ENCODE measurements at places on chromosomes 1 and 21. TPM values are rescaled to one million over a fixed set of nuclear protein-coding genes. Genes with fewer than 3 reads are reported as not detected.

DNA sequence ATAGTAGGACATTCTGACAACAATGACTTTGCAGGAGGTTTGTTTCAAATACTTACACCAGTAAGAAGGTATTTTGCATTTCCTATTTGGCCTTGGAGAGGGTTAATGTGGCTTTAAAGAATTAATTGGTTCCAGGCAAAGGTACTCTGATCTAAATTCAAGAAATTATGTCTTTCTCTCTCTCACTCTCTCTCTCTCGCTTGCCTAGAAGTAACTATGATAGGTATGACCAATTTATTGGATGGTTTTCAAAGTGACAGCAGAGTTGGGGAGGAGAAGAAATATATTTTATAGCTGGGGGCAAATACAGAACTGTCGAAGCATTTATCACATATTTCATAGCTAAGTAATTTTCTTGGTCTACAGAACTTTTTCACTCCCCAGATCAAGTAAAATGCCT, 116.0 kb downstream of the ATP6V1G3 start:
- no peak overlapping the region for H3K27ac ChIP-seq
- no peak for DNase-seq
- no peaks in the 10 kb centered on the region for H3K36me3 ChIP-seq
- no peaks in the 10 kb centered on the region for H3K4me1 ChIP-seq

- no peaks in the 10 kb centered on the region for H3K4me1 ChIP-seq
- DNase-seq = no peak
- H3K36me3 ChIP-seq = no peaks in the 10 kb centered on the region
- H3K4me3 ChIP-seq = no peak overlapping the region
- no peak overlapping the region for H3K27ac ChIP-seq
Measured at GRCh38 chr1:209155546-209155945, 428.0 kb upstream of the CAMK1G start.

- no peaks in the 10 kb centered on the region for H3K4me1 ChIP-seq
- no peak overlapping the region for H3K4me3 ChIP-seq
- H3K36me3 ChIP-seq = no peaks in the 10 kb centered on the region
Measured at GRCh38 chr1:161743231-161743630, 6.4 kb upstream of the DUSP12 start.

GRCh38 chr1:217562229-217562878, 68.5 kb downstream of the GPATCH2 start:
- no peak for DNase-seq
- H3K4me1 ChIP-seq = no peaks in the 10 kb centered on the region
- no peaks in the 10 kb centered on the region for H3K36me3 ChIP-seq
- no peaks in the 10 kb centered on the region for H3K27me3 ChIP-seq
- no peak overlapping the region for H3K4me3 ChIP-seq

- no peaks in the 10 kb centered on the region for H3K36me3 ChIP-seq
- H3K27me3 ChIP-seq = no peaks in the 10 kb centered on the region
- no peak overlapping the region for H3K27ac ChIP-seq
- no peak overlapping the region for H3K4me3 ChIP-seq
Measured at GRCh38 chr1:77829851-77830250, 50.4 kb downstream of the MIGA1 start.

DNA sequence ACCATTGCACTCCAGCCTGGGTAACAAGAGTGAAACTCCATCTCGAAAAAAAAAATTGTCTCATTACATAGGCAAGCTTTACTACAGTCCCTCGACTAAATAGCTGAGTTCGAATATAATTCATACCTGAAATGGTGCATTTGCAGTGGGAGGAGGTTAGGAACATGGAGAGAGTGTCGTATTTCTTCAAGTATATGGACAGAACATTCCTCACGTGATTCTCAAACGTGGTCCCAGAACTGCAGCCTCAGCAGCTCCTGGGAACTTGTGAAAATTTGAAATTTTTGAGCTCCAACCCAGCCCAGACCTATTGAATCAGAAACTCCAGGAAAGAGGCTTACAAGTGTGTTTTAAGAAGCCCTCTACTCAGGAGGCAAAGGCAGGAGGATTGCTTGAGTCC, 7.2 kb downstream of the CDA start:
- H3K36me3 ChIP-seq = no peaks in the 10 kb centered on the region
- H3K27me3 ChIP-seq = peaks cover 10% of the 10 kb centered on the region
- no peak overlapping the region for H3K27ac ChIP-seq
- H3K4me3 ChIP-seq = no peak overlapping the region
- no peaks in the 10 kb centered on the region for H3K4me1 ChIP-seq

DNA sequence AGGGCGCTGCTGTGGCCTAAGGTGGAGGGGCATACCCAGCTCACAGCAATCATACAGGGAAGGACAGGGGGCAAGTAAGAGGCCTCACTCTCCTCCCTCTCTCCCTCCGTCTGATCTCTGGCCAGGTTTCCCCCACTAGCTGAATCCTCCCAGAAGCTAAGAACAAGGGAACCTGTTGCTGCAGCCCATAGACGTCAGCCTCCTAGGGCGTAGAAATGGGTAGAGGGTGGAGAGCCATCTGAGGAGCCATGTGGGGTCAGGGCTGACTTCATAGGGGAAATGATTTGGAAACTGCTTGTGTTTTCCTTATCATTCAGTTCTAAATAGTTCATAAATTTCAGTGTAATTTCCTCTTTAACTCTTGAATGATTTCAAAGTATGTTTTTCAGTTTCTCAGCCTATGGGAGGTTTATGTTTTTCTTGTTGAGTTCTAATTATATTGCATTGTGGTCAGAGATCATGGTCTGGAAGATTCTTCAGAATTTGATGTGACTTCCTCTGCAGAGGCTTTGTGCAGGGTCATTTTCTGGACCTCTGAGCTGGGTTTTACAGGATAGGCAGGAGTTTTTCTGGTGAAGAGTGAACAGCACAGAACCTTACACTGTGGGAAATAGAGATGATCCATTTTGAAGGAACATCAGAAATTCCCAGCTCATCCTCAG, 2.3 kb upstream of the MOB3C start:
- DNase-seq = no peak
- H3K27me3 ChIP-seq = no peaks in the 10 kb centered on the region
- no peaks in the 10 kb centered on the region for H3K36me3 ChIP-seq
- H3K4me1 ChIP-seq = no peaks in the 10 kb centered on the region

GRCh38 chr21:45607021-45607908, 36.3 kb upstream of the PCBP3 start:
- no peaks in the 10 kb centered on the region for H3K27me3 ChIP-seq
- H3K4me1 ChIP-seq = no peaks in the 10 kb centered on the region
- no peak overlapping the region for H3K27ac ChIP-seq
- no peaks in the 10 kb centered on the region for H3K36me3 ChIP-seq

DNA sequence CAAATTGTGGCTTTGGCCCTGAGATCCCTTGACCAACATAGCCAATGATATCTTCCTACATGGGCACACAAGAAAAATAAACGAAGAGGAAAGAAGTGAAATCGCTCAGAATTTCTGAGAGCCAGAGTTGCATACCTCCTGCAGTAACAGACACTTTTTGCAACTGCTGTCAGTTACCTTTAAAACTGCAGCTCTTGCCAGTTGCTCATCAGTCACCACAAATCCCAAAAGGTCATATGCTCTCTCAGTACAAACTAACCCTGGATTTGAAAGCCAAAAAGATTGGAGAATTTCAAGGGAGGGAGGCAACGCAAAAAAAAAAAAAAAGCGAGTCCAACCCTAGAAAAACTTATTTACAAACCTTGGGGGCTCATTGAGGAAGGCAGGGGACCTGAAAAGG, 47.2 kb upstream of the DNAH14 start:
- no peak overlapping the region for H3K4me3 ChIP-seq
- no peaks in the 10 kb centered on the region for H3K27me3 ChIP-seq
- H3K4me1 ChIP-seq = peaks cover 22% of the 10 kb centered on the region

GRCh38 chr21:16455978-16456377, 726.2 kb downstream of the USP25 start:
- H3K4me3 ChIP-seq = no peak overlapping the region
- no peak for DNase-seq
- no peaks in the 10 kb centered on the region for H3K4me1 ChIP-seq
- no peak overlapping the region for H3K27ac ChIP-seq
- no peaks in the 10 kb centered on the region for H3K36me3 ChIP-seq

DNA sequence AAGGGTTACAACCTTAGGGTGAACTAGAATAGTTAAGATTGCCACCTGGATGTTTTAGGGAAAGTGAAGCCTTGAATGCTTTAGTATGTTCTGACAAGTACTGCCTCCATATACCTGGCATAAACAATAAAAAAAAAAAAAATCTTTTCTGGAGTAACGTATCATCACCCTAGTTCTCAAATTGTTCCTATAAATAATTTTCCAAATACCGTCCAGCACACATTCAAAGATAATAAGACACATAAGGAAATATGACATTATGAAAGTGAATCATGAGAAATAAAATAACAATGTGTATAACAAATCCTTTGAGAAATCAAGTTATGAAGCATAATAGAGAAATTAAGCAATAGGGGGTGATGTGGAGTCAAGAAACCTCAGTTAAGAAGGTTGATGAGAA, 20.6 kb downstream of the C1orf141 start:
- no peak overlapping the region for H3K27ac ChIP-seq
- H3K4me1 ChIP-seq = no peaks in the 10 kb centered on the region
- DNase-seq = no peak
- no peaks in the 10 kb centered on the region for H3K27me3 ChIP-seq

DNA sequence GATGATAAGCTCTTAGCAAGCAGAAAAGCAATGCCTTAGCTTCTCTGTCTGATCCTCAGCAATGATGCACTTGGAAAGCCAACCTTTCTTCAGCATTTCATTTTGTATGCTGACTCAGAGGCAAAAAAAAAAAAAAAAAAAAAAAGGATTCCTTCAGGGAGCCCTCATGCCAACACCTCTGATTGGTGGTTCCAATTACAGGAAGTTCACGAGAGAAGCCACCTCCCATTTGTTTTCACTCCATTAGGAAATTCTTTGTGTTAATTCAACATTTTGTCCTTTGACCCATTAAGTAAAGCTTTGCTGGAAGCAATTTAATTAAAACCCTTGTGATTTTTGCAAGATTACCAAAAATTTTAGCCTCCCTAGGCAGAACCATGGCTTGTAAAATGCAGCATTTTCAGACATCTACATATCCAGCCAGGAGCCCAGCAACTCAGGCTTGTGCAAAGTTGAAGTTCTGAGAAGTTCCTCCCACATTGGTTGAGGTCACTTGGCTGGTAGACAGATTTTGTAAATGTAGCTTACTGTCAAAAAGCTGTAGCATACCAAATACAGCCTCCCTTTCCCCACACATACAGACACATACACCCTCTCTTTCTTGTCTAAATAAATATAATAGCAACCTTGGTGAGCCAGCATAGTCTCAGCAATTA, 27.1 kb upstream of the VTCN1 start:
- H3K27ac ChIP-seq = no peak overlapping the region
- H3K36me3 ChIP-seq = no peaks in the 10 kb centered on the region
- no peaks in the 10 kb centered on the region for H3K4me1 ChIP-seq
- H3K4me3 ChIP-seq = no peak overlapping the region
- no peak for DNase-seq
- no peaks in the 10 kb centered on the region for H3K27me3 ChIP-seq

DNA sequence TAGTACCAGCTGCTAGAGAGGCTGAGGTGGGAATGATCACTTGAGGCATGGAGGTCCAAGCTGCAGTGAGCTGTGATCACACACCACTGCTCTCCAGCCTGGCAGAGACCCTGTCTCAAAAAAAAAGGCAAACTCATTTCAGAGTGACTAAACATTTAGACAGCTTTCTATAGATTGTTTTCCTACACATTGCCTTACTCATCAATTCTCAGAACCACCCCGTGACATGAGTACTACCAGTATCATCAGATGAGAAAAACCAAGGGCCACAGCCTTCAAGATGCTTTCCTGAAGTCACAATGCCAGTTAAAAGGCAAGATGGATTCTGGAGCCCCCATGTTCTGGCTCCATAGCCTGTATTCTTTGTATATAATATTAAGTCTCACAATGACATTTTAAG, 22.4 kb upstream of the SMPDL3B start:
- H3K27ac ChIP-seq = no peak overlapping the region
- peaks cover 7% of the 10 kb centered on the region for H3K27me3 ChIP-seq
- no peak overlapping the region for H3K4me3 ChIP-seq
- DNase-seq = no peak
- H3K4me1 ChIP-seq = peaks cover 3% of the 10 kb centered on the region

GBP3 gene
- 21.5 TPM for polyA plus RNA-seq

RNU1-3 gene
- not detected for polyA plus RNA-seq

SRSF10 gene
- 166 TPM for polyA plus RNA-seq

CDK11A gene
- polyA plus RNA-seq = 25.5 TPM

Measured in small intestine (tissue), 16 donors.